ENCODE measurements at places on chromosomes 7 and 10. TPM values are rescaled to one million over a fixed set of nuclear protein-coding genes. Genes with fewer than 3 reads are reported as not detected.

- H3K27ac ChIP-seq, result no peak overlapping the region
- no peaks in the 10 kb centered on the region for H3K27me3 ChIP-seq
- no peaks in the 10 kb centered on the region for H3K36me3 ChIP-seq
- no peak overlapping the region for H3K4me3 ChIP-seq
- no peak for DNase-seq
Measured at GRCh38 chr10:11024596-11024995, 6.9 kb downstream of the CELF2 start.

- H3K36me3 ChIP-seq, result no peaks in the 10 kb centered on the region
- H3K27me3 ChIP-seq, result no peaks in the 10 kb centered on the region
- peaks cover 26% of the 10 kb centered on the region for H3K4me1 ChIP-seq
- no peak overlapping the region for H3K4me3 ChIP-seq
- H3K27ac ChIP-seq, result peak overlapping the region; percentile 70
Measured at GRCh38 chr10:47261556-47261955, 38.4 kb upstream of the GDF10 start.

GRCh38 chr7:69635555-69636185, 37.4 kb downstream of the AUTS2 start:
- no peak for DNase-seq
- no peaks in the 10 kb centered on the region for H3K27me3 ChIP-seq
- no peaks in the 10 kb centered on the region for H3K36me3 ChIP-seq
- H3K27ac ChIP-seq, result no peak overlapping the region
- no peaks in the 10 kb centered on the region for H3K4me1 ChIP-seq

DNA sequence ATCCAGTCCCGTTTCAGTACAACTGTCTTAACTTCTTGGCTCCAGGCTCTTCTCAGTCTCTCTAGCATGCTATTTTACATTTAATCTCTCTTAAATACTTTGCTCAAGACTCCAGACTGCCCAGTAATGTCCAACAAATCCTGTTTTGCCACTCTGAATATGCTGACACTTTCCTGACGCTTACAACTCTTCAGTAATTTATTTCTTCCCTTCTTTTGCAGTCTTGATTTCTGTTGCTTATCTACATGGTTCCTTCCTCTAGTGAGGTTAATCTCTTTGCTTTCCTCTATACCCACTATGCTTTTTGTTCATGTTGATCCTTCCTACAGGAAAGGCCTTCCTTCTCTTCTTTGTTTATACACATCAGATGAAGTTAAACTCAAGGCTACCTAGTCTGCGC, 23.7 kb downstream of the UMAD1 start:
- no peak overlapping the region for H3K27ac ChIP-seq
- no peak overlapping the region for H3K4me3 ChIP-seq
- no peaks in the 10 kb centered on the region for H3K27me3 ChIP-seq
- DNase-seq, result no peak
- no peaks in the 10 kb centered on the region for H3K4me1 ChIP-seq

Gene HECW1
- 3.9 TPM for total RNA-seq

Gene CPXM2
- 7.3 TPM for total RNA-seq
